Stimulated activated CD4-positive, alpha-beta T cell treated with anti-CD3 and anti-CD28 coated beads, Interleukin-1b, Interleukin-23, amount 100 ng/mL, for 1 hour (primary cell): ENCODE measurements at places on chromosomes 1 and 21.

DNA sequence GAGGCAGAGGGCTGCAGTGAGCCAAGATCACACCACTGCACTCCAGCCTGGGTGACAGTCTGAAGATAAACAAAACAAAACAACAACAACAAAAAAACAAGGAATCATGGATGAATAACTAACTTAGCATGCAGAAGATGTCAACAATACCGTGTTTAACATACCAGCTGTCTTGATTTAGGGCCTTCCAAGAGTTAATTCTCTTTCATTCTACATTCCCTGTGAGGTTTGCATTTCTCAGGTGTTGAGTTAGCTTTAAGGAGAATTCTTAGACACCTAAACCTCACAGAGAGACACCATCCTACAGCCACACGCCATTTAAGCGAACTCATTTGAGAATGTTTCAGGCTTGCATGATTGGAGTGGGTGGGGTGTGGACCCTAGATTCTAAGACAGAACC lies 363.1 kb upstream of the RUNX1 start:
- no peak for DNase-seq

DNA sequence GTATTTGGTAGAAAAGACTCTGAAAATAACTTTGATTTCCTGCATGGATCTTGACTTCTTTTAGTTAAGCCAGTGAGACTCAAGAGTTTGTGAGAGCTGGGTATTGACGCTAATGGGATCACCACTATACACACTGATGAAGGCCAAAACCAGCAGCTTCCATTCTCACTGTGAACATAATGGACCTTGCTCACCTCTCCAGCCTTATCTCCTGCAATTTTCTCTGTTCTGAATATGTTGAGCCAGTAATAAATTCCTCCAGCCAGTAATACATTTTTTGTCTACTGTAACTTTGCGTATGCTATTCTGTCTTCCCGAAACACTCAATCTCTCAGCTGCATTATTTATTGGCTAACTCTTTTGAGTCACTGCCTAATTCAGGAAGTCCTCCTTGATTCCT lies 111.6 kb upstream of the PPP2R5A start:
- no peak for DNase-seq

DNA sequence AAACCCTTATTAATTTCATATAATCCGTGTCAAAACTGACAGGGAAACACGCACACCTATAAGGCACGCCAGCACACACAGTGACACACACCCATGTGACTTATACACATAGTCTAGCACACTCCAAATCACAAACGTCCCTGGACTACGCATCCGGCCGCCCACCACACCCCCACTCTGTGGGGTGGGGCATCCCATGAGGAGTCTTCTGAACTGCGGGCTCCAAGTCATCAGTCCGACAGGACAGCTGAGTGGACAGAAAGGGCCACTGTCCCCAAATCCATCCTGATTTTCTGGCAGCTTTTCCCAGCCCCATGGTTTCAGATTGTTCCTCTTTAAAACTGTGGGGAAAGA lies 829 bp downstream of the PEA15 start:
- no peak for DNase-seq

- DNase-seq: no peak
Observed at GRCh38 chr1:30933874-30934252, 25.3 kb upstream of the SDC3 start.

DNA sequence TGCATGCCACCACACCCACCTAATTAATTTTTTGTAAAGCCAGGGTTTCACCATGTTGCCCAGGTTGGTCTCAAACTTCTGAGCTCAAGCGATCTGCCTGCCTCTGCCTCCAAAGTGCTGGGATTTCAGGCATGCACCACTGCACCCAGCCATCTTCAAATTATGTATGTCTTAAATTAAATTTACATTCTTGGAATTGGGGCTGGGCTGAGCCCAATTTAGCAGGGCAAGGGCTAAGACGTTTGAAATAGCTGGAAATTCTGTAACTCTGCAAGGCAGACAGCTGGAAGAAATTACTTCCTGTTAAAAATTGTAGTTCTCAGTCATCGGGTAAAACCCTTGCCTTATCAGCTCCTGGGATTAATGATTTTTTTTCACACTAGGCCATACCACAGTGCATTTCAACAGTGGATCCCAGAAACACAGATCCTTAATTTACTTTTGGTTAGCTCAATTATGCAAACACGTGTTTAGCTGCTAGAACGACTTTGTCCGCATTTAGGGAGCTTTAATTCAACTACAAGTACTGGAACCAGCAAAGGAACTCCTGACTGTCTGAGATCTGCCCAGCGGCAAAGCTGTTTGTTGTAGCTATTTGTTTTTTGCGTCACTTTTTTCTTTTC lies 83.3 kb downstream of the OLFML3 start:
- no peak for DNase-seq

DNA sequence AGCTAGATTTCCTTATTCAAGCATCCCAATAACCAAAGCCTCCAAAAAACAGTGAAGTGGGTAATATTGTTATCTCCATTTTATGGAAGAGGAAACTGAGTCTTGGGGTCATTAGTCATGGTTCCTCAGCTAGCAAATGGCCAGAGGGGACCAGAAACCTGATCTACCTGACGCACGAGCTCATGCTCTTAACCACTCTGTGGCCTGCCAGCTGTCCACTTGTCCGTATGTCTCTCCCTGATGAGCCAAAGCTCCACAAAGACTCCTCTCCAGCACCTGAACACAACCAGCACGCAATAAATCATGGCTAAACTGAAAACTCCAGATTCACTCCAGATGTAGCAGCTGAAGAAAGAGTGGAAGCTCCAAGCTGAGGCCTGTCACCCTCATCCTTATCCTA lies 5.8 kb downstream of the CAPN8 start:
- no peak for DNase-seq

DNA sequence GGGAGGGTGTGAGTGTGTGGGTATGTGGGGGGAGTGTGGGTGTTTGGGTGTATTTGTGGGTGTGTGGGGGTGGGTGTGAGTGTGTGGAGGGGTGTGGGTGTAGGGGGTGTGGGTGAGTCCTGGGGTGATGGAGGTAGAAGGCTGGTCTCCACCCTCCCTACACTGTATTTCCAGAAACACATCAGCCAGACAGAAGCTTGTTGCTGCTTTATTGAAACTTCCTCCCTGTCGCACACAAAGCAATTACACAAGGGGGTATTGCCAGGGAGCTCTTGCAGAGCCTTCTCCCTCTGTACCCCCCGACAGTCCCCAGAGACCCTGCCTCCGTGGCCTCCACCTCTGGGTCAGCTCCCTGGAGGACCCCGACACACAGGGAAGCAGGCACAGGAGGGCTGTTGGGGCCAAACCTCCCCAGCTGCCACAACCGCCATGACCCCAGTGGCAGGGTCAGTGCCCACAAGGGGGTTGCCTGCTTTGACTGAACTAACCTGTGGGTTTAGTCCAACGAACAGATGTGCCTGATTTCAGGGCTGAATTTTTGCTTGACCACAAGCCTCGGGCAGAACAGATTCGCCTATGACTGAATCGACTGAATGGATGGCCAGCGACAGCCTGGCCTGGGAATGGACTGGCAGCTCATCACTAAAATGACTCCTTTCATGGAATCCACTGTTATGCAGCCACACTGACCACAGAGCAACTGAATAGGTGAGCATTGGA lies 9.1 kb upstream of the MATN1 start:
- DNase-seq: no peak

GRCh38 chr1:33349081-33349759 lies 28.3 kb upstream of the A3GALT2 start:
- DNase-seq: peak; percentile 3

GRCh38 chr1:109149874-109150601 lies 36.1 kb downstream of the ELAPOR1 start:
- DNase-seq: no peak

DNA sequence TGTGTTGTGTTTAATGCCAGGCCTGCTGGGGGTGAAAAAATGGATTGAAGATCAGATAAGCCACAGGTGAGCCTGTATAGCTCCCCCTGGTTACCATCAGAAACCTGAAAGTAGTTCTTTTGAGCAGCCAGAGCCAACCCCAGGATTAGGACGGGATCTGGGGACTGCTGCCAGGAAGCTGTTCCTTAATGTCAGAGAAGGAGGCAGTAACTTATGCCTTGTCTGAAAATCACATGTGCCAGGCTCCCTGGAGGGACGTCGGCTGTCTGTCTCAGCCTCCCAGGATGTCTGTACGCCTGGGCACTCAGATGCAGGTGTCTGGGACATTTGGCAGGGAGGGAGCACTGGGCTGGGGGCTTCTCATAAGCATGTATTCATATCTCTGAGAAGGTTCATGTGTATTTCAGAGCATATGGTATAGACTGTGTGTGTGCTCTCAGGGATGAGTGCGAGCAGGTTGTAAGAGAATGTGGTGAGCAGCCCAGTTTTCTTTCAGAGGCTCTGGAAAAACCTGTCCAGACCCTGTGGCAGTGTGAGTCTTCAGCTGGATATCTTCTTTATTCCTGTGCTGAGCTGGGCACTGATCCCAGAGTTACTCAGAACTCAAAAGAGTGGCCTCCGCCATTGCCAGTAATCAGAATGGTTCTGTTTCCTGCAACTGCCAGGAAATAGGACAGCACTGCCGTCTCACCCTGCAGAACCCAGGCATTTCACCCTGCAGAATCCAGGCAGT lies 2.8 kb downstream of the FAM43B start:
- DNase-seq: no peak

- DNase-seq: no peak
Observed at GRCh38 chr21:36647279-36648093, 51.4 kb upstream of the SIM2 start.

- no peak for DNase-seq
Observed at GRCh38 chr1:56099766-56100265, 479.5 kb downstream of the PLPP3 start.

GRCh38 chr21:29938776-29939103 lies 1.1 kb downstream of the GRIK1 start:
- no peak for DNase-seq

GRCh38 chr1:26690576-26691031 lies 5.2 kb upstream of the ARID1A start:
- DNase-seq: no peak
